ENCODE measurements at places on chromosomes 1 and 21.

DNA sequence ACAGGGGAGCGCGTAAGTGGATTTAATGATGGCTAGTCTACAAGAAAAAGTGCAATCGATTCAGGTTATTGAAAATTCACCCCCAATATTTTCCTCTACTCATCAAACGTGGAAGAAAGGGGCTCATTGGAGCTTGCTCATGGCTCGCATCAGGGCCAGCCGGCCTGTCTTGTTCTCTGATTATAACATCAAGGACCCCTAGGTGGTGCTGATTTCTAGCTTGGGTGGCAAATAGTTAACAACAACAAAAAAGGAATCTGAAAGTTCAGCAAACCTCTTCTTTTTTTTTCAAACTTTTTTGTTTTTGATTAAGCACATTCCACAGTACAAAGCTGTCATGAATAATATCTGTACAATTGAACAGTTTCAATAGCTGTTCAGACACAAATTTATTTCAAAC is 35.8 kb upstream of the SOD1 start:
- no peak for DNase-seq

DNA sequence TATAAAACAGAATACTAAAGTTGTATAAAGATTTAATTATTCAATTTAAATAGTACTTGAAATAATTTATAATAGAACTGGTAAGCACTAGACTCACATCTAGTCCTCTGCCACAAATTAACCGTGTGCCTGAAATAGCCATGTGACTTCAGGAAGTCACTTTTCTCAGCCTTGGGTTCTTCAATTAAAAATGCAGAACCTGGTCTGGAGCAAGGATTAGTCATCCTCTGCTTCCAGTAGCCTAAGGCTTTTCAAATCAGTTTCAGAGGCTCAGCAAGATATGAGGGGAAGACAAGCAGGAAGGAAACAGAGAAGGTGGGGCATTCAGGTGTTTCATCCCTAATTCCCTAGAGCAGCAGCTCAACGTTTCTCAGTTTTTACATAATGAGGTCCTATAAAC is 23.0 kb downstream of the DPH5 start:
- DNase-seq, result no peak

DNA sequence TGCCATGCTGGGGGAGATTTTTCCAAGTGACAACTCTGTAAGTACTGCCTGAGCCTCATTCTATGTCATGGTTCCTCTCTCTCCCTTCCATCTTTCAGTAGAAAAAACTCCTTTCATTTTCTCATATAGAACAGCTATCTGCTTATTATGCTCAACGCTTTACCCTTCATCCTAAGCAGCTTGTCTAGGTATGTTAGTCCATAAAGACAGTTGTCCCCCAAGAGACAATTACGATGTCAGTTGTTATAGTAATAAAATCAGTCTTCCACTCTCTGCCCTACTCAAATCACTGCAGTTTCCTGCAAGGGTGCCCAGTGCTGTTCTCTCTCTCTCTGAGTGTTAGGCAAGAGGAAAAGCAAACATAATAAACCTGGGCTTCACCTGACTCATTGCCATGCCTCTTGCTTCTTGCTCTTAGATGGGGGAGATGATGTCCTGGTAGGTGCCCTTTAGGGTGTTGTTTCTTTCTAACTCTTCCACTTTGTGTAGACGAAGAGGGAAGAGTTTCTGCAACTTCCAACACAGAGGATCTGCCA is 59.4 kb downstream of the PAPPA2 start:
- DNase-seq, result no peak

- no peak for DNase-seq
Observed at GRCh38 chr1:154466206-154466605, 35.8 kb upstream of the TDRD10 start.

DNA sequence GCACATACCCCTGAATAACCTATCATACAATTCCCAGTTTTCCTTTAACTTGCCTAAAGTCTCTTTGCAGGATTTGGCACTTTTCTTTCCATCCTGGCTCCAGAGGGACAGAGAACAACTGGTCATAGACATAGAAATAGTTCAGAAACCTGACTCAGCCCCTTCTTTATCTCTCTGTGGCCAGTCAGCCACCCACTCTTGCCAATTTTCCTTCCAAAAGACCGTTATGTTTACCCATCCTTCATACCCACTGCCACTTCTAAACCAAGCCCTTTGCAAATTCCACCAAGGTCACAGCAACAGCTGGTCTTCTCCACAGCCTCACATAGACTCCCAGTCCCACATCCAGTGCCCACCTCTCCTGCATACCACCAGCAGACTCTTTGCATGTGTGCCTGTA is 127.2 kb upstream of the FGGY start:
- DNase-seq, result no peak

DNA sequence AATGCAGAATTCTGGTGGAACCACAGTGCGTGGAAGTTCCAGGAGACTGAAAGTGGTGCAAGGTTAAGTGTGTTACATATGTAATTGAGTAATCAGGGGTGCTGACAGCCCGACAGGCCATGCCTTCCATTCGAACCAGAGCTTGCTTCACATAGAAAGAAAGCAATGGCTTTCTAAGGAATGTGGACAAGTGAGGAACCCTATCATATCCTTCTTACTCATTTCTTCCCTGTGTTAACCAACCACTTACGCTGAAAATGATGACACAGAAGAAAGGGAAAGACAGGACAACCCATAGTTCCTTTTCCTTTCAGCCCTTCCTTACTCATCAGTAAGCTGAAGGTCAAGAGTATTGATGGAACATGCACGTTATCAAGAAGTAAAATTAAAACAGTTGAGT is 48.1 kb upstream of the KCNA3 start:
- no peak for DNase-seq

DNA sequence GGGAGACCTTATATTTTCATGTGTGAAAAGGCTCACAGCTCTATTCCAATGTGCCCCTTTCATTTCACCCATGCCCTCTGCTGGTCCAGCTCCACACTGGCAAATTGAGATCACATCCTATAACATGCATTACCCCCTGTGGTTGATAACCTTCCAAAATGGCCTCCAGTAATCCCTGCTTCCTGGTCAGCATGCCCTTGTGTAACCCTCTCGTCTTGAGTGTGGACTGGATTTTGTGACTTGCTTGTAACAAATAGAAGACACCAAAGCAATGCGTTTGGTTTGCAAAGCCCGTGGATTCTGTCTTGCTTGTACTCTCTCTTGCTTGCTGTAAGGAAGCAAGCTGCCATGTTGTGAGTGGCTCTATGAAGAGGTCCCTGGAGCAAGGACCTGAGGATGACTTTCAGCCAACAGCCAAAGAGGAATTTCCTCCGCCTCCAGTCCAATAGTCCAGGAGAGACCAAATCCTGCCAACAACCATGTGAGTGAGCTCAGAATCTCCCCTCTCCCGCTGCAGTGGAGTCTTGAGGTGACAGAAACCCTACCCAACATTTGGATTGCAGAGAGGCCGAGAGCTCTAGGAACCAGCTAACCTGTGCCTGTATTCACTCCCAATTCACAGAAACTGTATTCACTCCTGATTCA is 17.4 kb downstream of the KCNA10 start:
- no peak for DNase-seq

DNA sequence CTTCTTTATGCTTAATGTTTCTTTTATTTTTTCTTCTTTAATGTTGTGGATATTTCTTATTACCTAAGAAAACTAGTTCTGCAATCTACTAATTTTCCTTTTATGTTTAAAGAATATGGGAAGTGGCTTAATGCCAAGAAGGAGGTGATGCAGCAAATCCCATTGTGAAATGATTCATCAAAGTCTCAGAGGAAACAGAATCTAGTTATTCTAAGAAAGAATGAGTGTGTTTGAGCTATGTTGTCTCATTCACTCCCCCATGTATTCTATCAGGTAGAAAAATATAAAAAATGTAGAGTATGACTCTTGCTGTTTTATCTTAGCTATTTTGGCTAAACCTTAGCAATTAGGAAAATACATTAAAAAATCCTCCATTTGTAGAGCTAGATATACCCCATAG is 659.9 kb upstream of the RGS18 start:
- no peak for DNase-seq

DNA sequence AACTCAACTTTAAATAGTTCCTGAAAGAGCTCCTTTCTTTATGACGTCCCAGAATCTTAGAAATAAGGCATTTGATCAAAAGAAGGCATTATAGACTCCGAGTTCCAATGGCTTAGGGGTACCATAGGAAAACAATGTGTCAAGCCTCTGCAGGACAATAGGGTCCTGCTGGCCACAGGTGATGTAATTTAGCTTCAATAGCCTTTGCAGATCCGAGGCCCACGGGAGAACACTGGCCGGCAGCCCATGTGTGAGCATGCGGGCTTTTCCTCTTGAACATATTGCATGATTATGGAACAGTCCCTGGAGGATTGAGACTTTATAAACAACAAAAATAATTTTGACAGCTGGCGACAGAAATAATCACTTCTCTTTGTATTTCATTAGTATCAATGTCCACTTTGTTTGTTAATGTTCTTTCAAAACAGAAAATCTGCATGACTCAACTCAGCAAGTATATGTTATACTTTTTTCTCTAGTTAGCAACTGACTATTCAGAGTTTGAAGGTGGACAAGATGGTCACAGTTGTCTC is 49.0 kb upstream of the NR5A2 start:
- no peak for DNase-seq

DNA sequence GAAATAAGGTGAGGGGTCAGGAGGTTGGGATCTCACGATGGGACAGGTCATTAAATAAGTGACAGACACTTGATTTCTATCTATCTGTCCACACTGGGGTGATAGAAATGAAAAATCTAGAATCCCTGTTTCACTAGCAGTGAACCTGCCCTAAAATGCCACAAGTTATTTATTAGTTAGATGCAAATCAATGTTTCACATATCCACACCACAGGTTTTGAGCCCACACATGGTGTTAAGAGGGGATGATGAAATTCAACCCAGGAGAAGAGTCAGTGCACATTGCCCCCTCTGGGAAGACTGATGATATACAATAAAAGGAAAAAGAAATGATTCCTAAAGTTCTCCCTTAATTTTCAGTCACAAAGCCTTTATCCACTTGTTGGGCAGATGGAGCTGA is 10.1 kb upstream of the NTPCR start:
- DNase-seq, result no peak

DNA sequence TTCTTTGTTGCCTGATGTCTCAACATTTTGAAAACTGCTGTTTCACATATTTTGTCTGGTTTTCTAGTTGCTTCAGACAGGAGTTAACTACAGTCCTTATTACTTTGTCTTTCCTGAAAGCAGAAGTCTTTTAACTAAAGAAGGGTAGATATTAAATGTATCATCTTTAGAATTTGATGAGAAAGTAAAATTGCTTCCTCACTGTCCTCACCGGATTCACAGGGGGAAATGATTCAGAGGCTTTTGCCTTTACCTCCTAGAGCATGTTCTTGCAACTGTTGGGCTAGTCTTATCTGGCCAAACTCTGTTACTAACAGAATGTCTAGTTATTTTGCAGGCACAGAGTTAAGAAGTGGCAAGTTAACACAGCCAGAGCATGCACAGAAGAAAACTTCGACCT is 107.2 kb upstream of the VAV3 start:
- no peak for DNase-seq

DNA sequence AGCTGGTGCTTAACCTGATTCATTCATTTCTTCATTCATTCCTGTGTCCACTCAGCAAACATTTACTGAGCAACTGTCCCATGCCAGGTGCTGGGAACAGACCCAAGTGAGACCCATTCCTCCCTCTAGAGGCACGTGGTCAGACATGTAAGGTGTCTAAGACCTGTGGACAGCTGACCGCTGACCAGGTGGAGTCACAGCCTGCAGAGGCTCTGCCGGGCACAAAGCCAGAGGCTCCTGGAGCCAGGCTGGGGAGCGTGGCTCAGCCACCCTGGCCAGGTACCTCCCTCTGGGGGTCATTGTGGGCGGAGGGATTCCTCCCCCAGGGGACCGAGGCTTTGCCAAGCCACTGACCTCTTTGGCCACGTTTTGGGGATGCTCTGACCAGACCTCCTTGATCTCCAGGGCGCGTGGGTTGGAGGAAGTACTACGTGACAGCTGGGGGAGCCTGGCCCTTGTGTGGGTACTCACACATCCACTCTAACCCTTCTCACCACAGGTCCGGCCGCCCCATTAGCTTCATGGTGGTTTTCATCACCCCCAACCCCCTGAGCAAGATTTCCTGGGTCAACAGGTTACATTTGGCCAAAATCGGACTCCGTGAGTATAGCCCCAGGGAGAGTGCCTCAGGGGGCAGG is 100.3 kb downstream of the ARHGEF10L start:
- DNase-seq, result no peak

DNA sequence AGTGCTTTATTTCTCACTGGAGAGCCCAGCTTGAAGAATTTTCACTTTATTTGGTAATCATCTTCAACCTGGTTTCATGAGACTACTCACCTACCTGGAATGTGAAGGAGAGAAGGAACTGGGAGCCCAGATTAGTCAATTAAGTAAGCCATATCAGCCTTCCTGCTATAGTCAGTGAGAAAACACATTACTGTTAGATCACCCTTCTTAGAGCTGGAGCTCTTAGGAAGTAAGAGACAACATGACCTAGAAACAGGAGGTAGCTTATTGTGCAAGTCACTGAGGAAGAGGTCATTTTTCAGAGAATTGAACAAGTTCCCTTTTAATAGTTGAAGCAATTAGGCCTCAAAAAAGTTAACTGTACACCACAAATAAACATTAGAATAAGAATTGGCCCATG is 49.2 kb upstream of the TEKT2 start:
- DNase-seq, result no peak

DNA sequence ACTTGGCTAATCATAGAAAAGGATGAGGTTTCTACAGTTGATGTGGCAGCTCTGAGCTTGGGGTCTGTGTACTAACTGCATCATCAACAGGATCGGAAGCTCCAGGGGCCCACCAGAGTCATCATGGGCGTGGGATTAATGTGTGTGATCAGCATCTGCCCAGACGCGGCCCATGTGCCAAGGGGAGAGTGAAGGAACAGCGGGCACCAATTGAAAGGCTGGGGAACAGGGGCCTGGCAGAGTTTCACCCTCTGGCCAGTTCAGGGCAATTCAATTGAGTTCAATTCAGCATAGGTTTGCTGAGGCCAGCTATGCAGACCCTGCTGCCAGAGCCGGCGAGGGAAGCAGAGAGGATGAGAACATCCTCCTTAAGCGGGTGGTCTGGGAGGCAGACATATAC is 260.0 kb upstream of the AJAP1 start:
- no peak for DNase-seq

GRCh38 chr1:66375125-66375524 is 158.8 kb upstream of the SGIP1 start:
- DNase-seq, result no peak
